ENCODE measurements at places on chromosomes 6 and 20. TPM values are rescaled to one million over a fixed set of nuclear protein-coding genes. Genes with fewer than 3 reads are reported as not detected.

The UST gene
- total RNA-seq, result 0.76 TPM

The RREB1 gene
- 11.4 TPM for total RNA-seq

The FOXS1 gene
- not detected for total RNA-seq

The C6orf163 gene
- 0.32 TPM for total RNA-seq

The MMUT gene
- 17.2 TPM for total RNA-seq

The PTCRA gene
- not detected for total RNA-seq
